ENCODE measurements at places on chromosomes 3 and 15.

- DNase-seq: no peak
Measured at GRCh38 chr3:100149713-100150415, 35.6 kb upstream of the FILIP1L start.

DNA sequence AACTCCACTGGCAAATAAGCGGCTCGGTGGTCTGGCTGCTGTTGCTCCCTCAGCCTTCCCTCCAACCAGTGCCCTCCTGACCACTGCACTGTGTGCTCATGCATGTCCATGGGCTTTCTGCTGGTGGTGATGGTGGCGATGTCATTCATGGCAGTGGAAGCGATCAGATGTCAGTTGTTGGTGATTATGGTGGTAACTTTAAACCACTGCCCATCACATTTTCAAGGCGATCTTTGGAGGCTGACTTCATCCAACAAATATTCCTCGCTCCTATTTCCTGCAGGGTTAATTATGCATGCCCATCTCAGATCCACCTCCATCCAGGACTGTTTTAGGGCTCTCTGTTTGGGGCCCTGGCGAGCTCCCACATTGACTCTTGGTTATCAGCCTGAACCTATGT lies 13.4 kb upstream of the HCN4 start:
- no peak for DNase-seq

DNA sequence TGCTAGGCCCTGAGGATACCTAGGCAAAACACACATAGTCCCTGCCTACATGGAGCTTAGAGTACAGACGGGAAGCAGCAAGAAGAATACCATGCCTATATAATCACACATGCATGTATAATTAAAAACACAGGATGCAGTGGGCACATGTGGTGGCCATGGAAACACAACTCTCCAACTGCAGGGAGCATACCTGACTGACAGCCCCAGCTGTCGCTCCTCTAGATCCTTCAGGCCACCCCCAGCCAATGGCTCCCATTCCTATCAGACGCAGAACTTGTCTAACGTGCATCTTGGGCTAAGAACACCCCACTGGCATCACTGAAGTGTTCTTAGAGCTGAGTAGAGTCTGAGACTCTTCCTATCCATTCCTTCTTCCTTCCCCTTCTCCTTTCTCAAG lies 125.5 kb upstream of the FRMD4B start:
- no peak for DNase-seq

DNA sequence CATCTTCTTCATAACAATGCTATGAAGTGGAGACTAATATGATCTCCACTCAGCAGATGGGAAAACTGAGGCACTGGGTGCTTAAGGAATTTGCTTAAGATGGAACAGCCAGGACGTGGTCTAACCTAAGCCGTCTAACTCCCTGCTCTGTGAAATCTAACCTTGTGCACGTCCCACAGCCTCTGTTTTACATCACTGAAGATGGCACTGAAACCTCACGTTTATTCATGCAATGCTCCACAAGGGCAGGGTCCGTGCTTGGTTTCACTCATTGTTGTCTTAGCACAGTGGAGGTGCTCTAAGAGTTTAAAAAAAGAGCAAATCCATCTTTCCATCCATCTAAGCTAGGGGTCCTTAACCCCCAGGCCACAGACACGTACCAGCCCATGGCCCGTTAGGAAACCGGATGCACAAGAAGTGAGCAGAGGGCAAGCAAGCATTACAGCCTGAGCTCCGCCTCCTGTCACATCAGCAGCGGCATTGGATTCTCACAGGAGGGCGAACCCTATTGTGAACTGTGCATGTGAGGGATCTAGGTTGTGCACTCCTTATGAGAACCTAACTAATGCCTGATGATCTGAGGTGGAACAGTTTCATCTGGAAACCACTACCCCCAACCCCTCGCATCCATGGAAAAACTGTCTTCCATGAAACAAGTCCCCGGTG lies 118.0 kb downstream of the FOXP1 start:
- DNase-seq: no peak

DNA sequence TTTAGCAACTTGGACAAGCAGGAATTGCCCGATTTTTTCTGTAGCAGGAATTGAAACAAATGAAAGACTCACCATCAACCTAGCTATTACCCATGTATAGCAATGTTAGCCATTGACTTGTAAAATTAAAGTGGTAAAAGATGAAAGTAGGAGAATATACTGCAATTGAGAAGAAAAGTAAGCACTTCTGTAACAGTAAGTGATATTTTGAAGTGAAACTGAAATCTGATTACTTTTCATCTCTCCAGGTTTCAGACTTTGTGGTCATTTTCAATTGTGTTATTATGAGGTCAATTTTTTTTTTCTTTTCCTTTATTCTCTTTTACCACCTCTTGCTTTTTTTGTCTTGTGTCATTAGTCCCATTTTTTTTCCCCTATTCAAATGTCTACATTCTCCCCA lies 1078.2 kb downstream of the ZPLD1 start:
- no peak for DNase-seq

- DNase-seq: no peak
Measured at GRCh38 chr15:68610825-68611224, 32.0 kb downstream of the CORO2B start.

DNA sequence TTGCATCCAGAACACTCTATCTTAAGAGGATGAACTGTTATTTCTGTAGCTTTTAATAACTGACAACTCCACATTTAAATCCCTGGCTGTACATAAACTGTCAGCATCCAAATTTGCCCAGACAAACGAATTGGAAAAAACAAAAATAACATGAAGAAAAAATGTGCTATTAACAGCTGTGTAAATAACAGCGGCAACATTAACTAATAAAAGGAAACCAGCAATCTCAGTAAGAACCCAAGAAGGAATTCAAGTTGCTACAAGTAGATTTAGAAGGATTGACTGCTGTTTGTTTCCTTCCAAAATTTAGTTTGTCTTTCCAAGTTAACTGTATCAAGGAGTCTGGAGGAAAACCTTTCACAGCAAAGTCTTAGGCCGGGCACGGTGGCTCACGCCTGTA lies 550.6 kb upstream of the MDFIC2 start:
- no peak for DNase-seq
